Activated T-helper 1 cell treated with anti-CD3 and anti-CD28 coated beads, Interleukin-12 subunit alpha, Interleukin-12 subunit beta, Interleukin-2, Interleukin-4 antibody, amounts not matched to agents 30 ng/mL and 10 ng/mL and 1 ng/mL, durations not matched to agents 14 hours and 24 hours and 36 hours (primary cell): ENCODE measurements at places on chromosomes 2 and 18. TPM values are rescaled to one million over a fixed set of nuclear protein-coding genes. Genes with fewer than 3 reads are reported as not detected.

Gene CCDC85A
- total RNA-seq, result not detected in 2 replicates

GRCh38 chr18:49023938-49024803 lies 73.4 kb upstream of the SMAD7 start:
- H3K4me1 ChIP-seq, result no peaks in the 10 kb centered on the region
- no peaks in the 10 kb centered on the region for H3K27me3 ChIP-seq
- H3K4me3 ChIP-seq, result no peak overlapping the region
- no peak for DNase-seq
- H3K36me3 ChIP-seq, result no peaks in the 10 kb centered on the region

DNA sequence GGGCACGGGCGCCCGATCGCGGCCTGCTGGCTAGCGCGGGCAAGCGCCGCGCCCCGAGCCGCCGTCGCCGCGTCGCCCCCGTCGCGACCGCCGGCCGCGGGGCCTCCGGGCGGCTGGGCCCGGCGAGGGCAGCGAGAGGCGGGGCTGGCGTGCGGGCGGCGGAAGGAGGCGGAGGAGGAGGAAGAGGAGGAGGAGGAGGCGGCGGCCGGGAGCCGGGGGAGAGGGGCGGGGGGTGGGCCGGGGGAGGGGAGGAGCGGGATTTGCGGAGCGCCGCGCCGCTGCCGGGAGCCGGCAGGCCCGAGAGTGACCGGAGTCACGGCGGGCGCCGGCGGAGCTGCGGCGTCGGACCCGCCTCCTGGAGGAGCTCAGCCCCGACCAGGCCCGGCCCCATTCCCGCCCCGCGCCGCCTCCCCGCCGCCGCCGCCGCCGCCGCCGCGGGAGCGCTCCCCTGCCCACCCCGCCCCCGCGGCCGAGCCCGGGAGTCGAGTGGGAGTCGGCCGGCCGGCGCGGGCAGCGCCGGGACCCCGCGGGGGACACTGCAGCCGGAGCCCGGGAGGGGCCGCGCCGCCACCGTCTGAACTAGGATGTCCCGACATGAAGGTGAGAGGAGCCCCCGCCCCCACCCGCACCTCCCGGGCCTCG lies at the start of gene KCMF1:
Gene KCMF1 (plus strand): TSS at position 294 of the 642 bp plus-strand sequence. CDS start 291 bp downstream, at position 585.
- H3K4me1 ChIP-seq, result peaks cover 43% of the 10 kb centered on the region
- peak within 1 kb of the TSS; percentile 100 for H3K4me3 ChIP-seq
- H3K27ac ChIP-seq, result peak within 1 kb of the TSS; percentile 100
- H3K36me3 ChIP-seq, result peaks cover 28% of the 10 kb centered on the region
- peak; percentile 67 for DNase-seq

DNA sequence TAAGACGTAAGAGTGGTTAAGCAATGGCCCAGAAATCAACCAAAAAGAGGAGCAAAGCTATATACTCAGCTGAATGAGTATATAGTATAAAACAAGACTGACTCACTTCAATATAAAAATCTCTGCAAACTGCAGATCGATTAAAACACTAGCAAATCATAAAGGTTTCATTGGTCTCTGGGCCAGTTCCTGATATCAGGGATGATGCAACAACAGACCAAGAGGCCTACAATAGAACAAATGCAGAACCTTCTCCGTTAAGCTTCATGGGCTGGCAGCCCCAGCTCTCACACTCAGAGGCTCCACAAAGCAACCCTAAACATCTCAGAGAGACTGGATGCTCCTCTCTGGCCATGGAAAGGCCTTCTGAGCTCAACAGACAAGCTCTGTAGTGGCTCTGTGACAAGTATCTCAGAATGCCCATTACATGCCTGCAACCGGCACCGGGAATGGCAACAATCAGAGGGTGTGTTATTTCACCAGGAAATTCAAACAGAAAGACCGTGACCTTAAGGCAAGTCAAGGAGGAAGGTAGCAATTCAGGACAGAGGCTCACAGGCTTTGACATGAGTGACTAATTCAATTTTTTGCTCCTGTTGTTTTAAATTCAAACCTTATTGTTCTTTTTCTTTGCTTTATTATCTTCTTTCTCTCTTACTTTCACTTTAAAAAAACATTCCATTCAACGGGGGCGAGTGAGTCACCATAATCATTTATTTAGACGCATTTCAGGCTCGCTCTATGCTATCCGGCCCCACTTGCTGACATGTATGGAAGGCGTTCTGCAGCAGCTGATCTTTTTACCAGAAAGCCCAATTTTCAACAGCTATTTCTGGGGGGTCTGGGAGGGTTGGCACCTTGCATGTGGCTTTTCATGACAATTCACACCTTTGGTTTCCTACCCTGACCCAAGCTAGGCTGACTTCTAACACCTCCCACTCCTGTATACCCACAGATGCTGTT lies 15.1 kb downstream of the CYRIA start:
- no peaks in the 10 kb centered on the region for H3K27me3 ChIP-seq
- H3K27ac ChIP-seq, result no peak overlapping the region
- H3K4me1 ChIP-seq, result peaks cover 23% of the 10 kb centered on the region
- no peak overlapping the region for H3K4me3 ChIP-seq

- H3K27ac ChIP-seq, result peak overlapping the region; percentile 52
- H3K36me3 ChIP-seq, result peaks cover 66% of the 10 kb centered on the region
- DNase-seq, result no peak
- H3K4me3 ChIP-seq, result peak overlapping the region; percentile 54
Observed at GRCh38 chr2:54634564-54635511, 88.6 kb upstream of the EML6 start.

Gene EDAR
- total RNA-seq, result 1.9 and 2.3 TPM in 2 replicates

DNA sequence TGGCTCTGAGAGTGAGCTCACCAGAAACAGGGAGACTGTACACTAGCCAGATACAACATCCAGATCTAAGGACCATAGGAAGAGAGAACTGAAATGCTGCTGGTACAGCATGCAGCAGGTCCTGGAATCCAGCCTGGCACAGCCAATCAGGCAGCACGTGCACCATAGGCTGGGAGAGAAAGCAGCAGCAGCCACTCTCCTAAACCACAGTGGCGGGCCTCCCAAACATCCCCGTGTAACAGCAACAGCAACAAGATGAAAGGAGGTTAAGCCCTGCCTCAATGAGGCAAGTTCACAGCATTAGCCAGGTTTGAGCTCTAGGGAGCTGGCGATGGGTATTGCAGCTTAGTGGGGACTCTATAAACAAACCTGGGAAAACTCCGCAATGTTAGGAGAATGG lies 192.0 kb downstream of the EPHA4 start:
- H3K27ac ChIP-seq, result no peak overlapping the region
- DNase-seq, result no peak
- H3K4me3 ChIP-seq, result no peak overlapping the region
- no peaks in the 10 kb centered on the region for H3K36me3 ChIP-seq
- H3K27me3 ChIP-seq, result peaks cover 2% of the 10 kb centered on the region

Gene GCG
- total RNA-seq, result not detected in 2 replicates

- DNase-seq, result no peak
- no peak overlapping the region for H3K4me3 ChIP-seq
- peaks cover 57% of the 10 kb centered on the region for H3K4me1 ChIP-seq
- H3K27ac ChIP-seq, result peak overlapping the region; percentile 32
- H3K27me3 ChIP-seq, result peaks cover 7% of the 10 kb centered on the region
Observed at GRCh38 chr2:39494784-39495251, 57.7 kb upstream of the MAP4K3 start.

- peaks cover 2% of the 10 kb centered on the region for H3K27me3 ChIP-seq
- DNase-seq, result no peak
- peaks cover 14% of the 10 kb centered on the region for H3K36me3 ChIP-seq
- H3K27ac ChIP-seq, result no peak overlapping the region
- peaks cover 34% of the 10 kb centered on the region for H3K4me1 ChIP-seq
Observed at GRCh38 chr18:44830581-44830980, 149.9 kb downstream of the SETBP1 start.

Gene STPG4
- total RNA-seq, result 0.34 TPM in 1 of 2 replicates, not detected in the other

Gene SERPINB13
- not detected in 2 replicates for total RNA-seq

- no peak overlapping the region for H3K4me3 ChIP-seq
- no peaks in the 10 kb centered on the region for H3K36me3 ChIP-seq
- H3K4me1 ChIP-seq, result no peaks in the 10 kb centered on the region
- H3K27ac ChIP-seq, result no peak overlapping the region
Observed at GRCh38 chr2:69061525-69061924, 48.5 kb downstream of the ANTXR1 start.

- no peaks in the 10 kb centered on the region for H3K36me3 ChIP-seq
- no peak overlapping the region for H3K27ac ChIP-seq
- no peak for DNase-seq
- no peak overlapping the region for H3K4me3 ChIP-seq
Observed at GRCh38 chr2:119005051-119005450, 63.1 kb downstream of the MARCO start.

DNA sequence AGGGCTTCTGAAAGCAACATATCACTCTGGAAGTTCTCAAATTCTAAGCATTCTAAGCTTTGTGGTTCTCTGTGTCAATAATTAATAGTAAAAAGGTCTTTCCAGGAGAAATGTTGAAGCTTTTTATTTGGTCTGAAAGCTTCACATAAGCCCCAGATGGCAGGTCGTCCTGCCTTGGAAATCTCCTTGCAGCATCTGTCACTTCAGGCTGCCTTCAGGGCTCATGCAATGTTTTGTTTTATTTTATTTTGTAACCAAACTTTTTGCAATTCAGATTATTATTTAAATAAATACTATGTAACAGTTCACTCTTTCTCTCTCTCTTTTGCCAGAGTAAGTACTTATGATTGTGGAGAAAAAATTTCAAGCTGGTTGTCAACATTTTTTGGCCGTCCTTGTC lies 46.7 kb upstream of the FHOD3 start:
- no peaks in the 10 kb centered on the region for H3K4me1 ChIP-seq
- H3K4me3 ChIP-seq, result no peak overlapping the region
- no peaks in the 10 kb centered on the region for H3K36me3 ChIP-seq
- H3K27ac ChIP-seq, result no peak overlapping the region
- no peak for DNase-seq

GRCh38 chr2:15177103-15177502 lies 384.0 kb downstream of the NBAS start:
- H3K36me3 ChIP-seq, result peaks cover 26% of the 10 kb centered on the region
- H3K4me1 ChIP-seq, result peaks cover 50% of the 10 kb centered on the region
- H3K4me3 ChIP-seq, result peak overlapping the region; percentile 13
- H3K27ac ChIP-seq, result peak overlapping the region; percentile 13
- peaks cover 5% of the 10 kb centered on the region for H3K27me3 ChIP-seq
- peak; percentile 68 for DNase-seq

- no peak overlapping the region for H3K4me3 ChIP-seq
- H3K4me1 ChIP-seq, result no peaks in the 10 kb centered on the region
- H3K27me3 ChIP-seq, result no peaks in the 10 kb centered on the region
- H3K27ac ChIP-seq, result no peak overlapping the region
Observed at GRCh38 chr2:150191349-150191748, 296.1 kb downstream of the RND3 start.

Gene TTN
- total RNA-seq, result 1.7 TPM in 2 replicates

- H3K27ac ChIP-seq, result peak overlapping the region; percentile 75
- DNase-seq, result peak; percentile 14
- peaks cover 56% of the 10 kb centered on the region for H3K4me1 ChIP-seq
- H3K36me3 ChIP-seq, result peaks cover 26% of the 10 kb centered on the region
- H3K4me3 ChIP-seq, result peak overlapping the region; percentile 3
Observed at GRCh38 chr2:216222650-216223352, 113.7 kb downstream of the XRCC5 start.

GRCh38 chr2:224613543-224614286 lies 28.6 kb upstream of the CUL3 start:
- H3K36me3 ChIP-seq, result no peaks in the 10 kb centered on the region
- H3K27ac ChIP-seq, result no peak overlapping the region
- H3K4me1 ChIP-seq, result no peaks in the 10 kb centered on the region
